NCI-H1436 treated with DMSO at 0.1 percent for 48 hours (cell line): ENCODE measurements at places on chromosomes 2 and 18.
A peak's percentile ranks its signal among the peaks of the same experiment; 100 is the strongest.

GRCh38 chr2:98028931-98029717 lies 33.4 kb upstream of the TMEM131 start:
- DNase-seq = no peak

DNA sequence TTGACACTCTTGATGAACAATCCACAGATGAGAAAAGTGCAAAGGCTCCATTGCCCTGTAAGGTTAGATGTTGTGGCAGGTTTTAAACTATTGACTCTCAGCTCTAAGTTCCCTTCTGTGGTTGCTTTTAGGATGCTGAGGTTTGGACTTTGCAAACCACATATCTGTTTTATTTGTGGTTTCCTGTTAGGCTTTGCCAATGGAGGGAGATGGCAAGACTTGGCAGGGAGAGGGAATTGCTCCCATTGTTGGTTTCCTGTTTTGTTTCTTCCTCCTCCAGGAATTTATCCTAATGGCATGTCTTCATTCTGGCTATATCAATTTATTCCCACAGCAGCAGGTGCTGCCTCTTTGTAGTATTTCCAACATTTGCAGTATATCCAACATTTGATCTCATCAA lies 772.3 kb downstream of the LRRTM4 start:
- DNase-seq = no peak

- no peak for DNase-seq
These were observed 253.8 kb downstream of the TGIF1 start for GRCh38 chr18:3703732-3704176.

DNA sequence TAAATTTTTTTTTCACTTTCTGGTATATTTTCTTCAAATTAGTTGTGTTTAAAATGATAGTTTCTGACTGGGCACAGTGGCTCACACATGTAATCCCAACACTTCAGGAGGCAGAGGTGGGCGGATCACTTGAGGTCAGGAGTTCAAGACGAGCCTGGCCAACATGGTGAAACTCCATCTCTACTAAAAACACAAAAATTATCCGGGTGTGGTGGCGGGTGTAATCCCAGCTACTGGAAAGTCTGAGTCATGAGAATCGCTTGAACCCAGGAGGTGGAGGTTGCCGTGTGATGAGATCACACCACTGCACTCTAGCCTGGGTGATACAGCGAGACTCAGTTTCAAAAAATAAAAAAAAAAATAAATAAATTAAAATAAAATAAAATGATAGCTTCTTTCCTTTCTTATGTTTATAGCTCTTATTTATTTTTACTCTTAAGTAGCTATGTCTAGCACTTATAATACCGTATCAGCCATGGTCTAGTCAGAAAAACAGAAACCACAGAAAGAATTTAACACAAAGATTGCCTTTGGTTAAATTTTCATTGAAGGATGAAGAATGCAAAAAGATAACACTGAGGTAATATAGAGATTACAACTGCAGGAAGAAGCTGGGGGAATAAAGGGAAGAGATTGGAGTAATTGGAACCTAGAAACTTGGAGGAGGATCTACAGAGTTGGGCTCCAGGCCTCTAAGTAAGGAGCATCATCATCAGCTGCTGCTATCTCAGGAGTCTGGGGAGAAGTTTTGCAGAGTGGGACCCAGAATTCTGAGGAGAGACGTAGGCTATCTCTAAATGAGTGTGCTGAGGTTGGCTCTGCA lies 54.7 kb upstream of the MBOAT2 start:
- DNase-seq = no peak

- no peak for DNase-seq
These were observed 25.6 kb upstream of the FAM124B start for GRCh38 chr2:224427471-224427870.

DNA sequence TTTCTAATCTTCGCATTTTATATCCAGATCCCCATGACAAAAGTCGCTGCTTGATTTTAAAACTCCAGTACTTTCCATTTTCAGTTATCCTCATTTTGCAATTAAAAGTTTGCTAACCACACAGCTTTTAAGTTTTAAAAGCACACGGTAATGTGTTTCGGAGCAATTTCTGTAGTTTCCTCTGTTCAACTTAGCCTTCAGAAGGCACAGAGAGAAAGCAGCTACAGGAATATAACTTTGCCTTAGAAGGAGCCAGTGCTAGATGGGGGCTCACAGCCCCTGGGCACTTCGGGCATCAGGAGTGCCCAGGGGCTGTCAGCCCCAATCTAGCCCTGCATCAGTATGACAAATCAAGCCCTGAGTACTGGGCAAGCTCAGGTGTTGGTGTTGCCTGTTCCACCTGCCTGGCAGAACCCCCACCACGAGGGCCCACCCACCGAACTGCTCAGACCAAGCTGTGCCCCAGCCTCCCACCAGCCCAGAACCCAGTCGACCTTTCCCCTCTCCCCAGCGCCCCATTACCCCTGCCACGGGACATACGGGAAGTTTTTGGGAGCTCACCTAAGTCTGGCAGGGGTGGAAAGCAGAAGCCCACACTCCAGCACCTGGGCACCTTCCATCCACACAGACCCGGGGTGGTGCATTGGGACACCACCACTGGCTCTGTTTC lies 47.3 kb downstream of the TRABD2A start:
- DNase-seq = no peak

GRCh38 chr18:49617329-49617695 lies 55.5 kb downstream of the LIPG start:
- DNase-seq = no peak

- DNase-seq = no peak
These were observed 716 bp downstream of the CALCRL start for GRCh38 chr2:187447336-187447735.

- no peak for DNase-seq
These were observed 44.9 kb downstream of the MALT1 start for GRCh38 chr18:58716060-58716756.

GRCh38 chr2:223865124-223865523 lies 27.7 kb upstream of the AP1S3 start:
- DNase-seq = no peak

DNA sequence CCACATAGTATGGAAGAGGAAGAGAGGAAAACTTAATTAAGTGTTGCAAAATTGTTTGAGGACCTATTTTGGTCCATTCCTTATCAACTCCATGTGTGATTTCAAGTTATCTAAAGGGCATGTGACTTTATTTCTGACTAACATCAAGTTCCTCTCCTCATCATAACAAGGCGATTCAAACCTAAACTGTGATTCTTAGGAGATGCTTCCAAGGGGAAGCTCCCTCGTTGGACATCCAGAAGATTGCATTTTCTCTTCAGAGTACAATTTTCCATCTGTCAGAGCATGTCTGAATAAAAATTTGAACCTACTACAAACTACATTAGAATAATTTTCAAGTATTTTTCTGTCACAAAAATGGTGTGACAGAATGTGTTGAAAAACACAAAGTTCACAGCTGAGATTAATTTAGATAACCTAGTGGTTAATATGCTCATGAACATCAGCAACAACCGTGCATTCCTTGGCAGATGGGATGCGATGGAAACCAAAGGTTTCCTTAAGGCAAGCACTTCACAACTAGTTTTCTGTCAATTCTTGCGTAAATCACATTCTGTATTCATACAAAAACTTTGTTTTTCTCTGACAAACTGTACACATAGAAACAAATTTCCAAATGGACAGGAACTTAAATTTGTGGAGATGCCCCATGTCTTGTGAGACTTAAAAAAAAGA lies 4.2 kb downstream of the SFT2D3 start:
- no peak for DNase-seq

GRCh38 chr2:10774394-10774793 lies 38.2 kb downstream of the PDIA6 start:
- no peak for DNase-seq

GRCh38 chr18:47175898-47176575 lies at the start of gene IER3IP1:
Gene IER3IP1 (minus strand): TSS chr18:47176364. CDS start chr18:47176277, 87 bp downstream.
- peak; percentile 56 for DNase-seq

- DNase-seq = peak; percentile 71
These were observed 156.1 kb upstream of the ID2 start for GRCh38 chr2:8525582-8526402.

GRCh38 chr2:157874997-157875640 lies 1.0 kb downstream of the ACVR1 start:
- DNase-seq = no peak

GRCh38 chr2:31081492-31081891 lies 56.7 kb downstream of the GALNT14 start:
- DNase-seq = no peak

DNA sequence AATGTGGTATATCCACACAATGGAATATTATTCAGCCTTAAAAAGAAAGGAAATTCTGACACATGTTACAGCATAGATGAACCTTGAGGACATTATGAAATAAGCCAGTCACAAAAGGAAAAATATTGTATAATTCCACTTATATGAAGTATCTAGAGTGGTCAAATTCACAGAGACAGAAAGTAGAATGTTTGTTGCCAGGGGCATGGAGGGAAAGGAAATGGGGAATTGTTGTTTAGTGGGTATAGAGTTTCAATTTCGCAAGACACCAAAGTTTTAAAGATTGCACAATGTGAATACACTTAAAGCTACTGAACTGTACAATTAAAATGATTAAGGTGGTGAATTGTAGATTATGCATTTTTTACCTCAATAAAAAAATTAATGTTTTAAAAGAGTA lies 92.9 kb downstream of the TXNL1 start:
- no peak for DNase-seq

- DNase-seq = no peak
These were observed 427.9 kb upstream of the HNRNPA3 start for GRCh38 chr2:176784633-176785200.

DNA sequence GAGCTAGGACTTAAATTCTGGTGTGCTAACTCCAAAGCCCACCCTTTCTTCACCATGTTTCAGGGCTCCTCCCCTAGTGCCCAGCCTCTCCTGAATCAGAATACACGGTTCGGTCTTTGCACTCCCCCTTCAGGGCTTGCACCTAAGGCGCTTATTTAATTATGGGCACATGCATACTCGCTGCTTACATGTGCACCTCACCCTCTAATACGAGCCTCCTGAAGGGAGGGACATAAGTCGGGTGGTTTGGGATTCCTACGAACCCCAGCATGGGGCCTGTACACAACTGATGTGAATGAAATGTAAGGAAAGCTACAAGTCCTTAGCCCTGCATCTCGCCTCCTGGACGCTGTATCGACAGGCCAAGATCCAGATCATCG lies 435 bp downstream of the IFT172 start:
- DNase-seq = no peak

DNA sequence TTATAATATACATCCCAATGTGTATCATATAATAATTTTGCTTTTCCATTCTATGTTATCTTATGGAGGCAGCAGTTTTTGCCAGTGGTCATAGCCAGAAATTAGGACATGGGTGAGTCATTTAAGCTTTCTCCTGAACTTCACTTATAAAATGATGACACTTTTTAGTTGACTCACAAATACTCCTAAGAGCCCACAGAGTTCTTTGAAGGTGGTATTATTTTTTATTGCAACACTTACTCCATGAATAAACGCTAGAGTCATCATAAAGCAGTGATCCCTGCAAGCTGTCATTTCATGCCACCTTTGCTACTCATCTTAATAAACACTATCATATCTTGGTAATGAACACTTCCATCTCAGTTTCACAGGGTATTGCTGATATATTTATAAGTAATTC lies 69.9 kb upstream of the MAPRE2 start:
- DNase-seq = no peak

DNA sequence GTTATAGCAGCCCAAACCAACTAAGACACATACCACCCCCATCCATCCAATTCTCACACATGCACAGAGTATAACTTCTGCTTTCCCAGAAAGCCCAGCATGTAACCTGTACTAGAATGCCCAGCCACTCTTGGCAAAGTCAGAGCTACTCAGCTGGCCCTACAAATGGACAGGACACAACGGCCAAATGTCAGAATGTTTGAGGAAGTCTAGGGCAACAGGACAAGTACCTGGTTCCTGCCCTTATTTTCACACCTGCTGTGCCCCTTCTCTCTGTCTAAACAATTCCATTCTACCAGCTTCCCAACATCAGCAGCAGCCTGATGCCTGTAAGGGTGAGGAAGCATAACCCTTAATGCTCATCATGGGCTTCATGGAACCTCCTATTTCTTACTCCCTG lies 15.1 kb upstream of the BZW1 start:
- DNase-seq = no peak

DNA sequence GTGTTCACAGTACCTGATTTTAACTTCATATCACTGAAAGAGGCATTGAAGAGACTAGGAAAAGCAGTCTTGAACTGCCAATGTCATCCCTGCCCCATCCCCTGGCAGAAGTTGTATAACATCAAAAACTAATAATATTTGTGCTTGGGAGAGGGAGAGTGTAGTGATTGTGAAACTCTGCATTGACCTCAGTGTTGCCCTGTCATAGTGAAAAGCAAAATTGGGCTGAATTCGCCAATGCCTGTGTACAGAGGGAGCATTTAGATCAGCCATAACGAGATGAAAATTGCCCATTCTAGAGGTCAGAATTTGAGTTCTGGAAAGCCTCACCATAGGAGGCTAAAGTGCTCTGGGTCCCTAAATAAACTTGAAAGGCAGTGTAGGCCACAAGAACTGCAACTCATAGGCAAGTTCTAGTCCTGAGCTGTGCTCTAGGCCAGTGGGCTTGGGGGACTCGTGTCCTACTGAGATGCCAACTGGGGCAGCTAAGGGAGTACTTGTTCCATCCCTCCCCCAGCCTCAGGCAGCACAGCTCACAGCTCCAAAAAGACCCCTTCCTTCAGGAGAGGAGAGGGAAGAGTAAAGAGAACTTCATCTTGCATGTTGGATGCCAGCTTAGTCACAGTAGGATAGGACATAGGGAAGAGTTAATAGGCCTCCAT lies 855.6 kb downstream of the TSN start:
- no peak for DNase-seq

GRCh38 chr2:42794271-42795046 lies 2.1 kb upstream of the HAAO start:
- no peak for DNase-seq

GRCh38 chr2:234491281-234491680 lies 5.6 kb downstream of the ARL4C start:
- DNase-seq = no peak

DNA sequence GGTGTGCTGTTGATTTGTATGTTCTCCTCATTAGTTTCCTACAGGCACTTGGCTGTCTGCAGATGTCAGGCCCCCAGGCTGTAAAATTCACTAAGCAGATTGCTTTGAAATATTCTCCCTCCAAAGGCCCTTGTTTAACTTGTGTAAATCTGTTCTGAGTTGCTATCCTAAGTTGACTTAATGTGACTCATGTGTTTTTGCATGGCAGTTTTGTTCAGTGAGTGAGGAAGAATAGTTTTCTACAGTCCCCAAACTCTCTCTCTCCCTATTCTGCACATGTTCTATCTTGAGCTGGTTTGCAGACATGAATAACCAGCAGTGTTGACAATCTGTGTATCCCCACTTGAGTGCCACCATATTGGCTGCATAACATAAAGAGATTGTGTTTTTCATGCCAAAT lies 1005.4 kb upstream of the DDX18 start:
- no peak for DNase-seq
